LHCN-M2 (cell line): ENCODE measurements at places on chromosomes 11 and 22. TPM values are rescaled to one million over a fixed set of nuclear protein-coding genes. Genes with fewer than 3 reads are reported as not detected.

- no peak for DNase-seq
Observed at GRCh38 chr11:32094923-32095322, 4.0 kb downstream of the RCN1 start.

GRCh38 chr11:17548444-17548843 lies 1.4 kb downstream of the OTOG start:
- DNase-seq: no peak

DNA sequence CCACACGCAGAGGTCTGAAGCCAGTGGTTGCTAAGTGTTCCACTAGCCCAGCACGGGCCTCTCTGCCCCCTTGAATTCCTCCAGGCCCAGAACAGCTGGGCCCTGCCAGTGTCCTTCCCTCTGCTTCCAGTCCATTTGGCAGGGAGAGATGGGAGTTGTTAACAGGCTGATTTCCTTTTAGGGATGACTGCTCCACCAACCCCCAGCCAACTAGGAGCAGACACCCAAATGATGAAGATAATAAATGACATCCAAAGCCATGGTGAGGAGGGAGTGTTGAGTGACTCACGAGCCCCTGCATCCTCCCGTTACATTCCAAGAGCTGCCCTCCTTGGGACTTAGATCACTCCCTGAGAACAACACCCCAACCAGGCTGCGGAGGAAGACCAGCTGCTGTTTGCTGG lies 20.6 kb downstream of the PARVA start:
- DNase-seq: peak; percentile 99

DNA sequence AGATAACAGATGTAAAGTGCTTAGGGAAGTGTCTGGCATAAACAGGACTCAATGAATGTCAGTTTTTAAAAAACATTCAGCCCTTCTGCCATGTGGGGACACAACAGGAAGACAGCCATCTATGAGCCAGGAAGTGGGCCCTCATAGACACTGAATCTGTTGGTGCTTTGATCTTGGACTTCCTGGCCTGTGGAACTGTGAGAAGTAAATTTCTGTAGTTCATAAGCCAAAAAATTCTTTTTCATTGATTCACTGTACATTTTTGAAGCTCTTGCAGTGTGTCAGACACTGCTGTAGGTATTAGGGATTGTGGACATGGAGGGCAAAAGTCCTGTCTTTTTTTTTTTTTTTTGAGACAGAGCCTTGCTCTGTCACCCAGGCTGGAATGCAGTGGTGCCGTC lies 188.6 kb downstream of the HIPK3 start:
- peak; percentile 42 for DNase-seq

The STK33 gene
- 0.40 and 0.51 TPM in 2 replicates for total RNA-seq

The PIM3 gene
- total RNA-seq: 30.5 and 30.8 TPM in 2 replicates

DNA sequence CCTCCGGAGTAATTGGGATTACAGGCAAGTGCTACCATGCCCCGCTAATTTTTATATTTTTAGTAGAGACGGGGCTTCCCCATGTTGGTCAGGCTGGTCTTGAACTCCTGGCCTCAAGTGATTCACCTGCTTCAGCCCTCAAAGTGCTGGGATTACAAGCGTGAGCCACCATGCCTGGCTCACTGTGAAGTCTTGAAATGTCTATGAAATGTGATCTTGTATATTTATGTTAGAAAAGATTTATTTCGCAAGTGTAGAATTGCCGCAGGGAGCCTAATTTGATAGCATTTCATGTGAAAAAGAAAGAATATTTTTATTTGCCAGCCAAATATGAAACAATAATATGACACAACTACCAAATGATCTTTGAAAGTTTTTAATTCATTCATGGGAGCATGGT lies 52.1 kb downstream of the GRAMD1B start:
- no peak for DNase-seq

DNA sequence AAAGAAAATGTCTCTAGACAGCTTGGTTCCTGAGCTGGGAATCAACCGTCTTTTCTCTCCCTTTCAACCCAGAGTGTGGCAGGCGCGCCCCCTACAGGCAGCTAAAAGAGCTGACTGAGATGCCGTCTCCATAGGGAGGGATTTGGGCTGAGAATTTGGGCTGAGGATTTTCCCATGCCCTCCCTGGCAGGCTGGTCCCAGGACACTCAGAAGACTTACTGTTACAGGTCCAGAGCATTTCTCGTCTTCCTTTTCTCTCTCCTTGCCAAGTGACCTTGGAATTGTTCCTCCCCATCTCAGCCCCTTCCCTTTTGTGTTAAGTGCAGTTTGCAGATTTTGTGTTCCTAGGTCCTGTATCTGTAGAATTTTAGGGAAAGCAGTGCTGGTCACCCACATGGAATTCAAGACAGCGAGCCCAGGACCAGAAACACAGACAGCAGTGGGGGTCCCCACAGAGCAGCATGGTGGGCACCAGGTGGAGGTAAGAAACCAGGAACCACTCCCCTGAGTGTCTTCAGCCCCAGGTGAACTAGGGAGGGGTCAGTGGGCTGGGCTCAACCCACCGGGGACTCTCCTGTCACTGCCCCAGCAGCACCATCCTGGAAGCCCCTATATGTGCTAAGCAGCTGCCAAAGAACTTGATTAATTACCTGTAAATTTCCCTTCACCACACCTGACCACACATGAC lies 9.9 kb upstream of the IGLL5 start:
- DNase-seq: peak; percentile 35

GRCh38 chr11:8257003-8257664 lies 6.5 kb downstream of the LMO1 start:
- DNase-seq: no peak

DNA sequence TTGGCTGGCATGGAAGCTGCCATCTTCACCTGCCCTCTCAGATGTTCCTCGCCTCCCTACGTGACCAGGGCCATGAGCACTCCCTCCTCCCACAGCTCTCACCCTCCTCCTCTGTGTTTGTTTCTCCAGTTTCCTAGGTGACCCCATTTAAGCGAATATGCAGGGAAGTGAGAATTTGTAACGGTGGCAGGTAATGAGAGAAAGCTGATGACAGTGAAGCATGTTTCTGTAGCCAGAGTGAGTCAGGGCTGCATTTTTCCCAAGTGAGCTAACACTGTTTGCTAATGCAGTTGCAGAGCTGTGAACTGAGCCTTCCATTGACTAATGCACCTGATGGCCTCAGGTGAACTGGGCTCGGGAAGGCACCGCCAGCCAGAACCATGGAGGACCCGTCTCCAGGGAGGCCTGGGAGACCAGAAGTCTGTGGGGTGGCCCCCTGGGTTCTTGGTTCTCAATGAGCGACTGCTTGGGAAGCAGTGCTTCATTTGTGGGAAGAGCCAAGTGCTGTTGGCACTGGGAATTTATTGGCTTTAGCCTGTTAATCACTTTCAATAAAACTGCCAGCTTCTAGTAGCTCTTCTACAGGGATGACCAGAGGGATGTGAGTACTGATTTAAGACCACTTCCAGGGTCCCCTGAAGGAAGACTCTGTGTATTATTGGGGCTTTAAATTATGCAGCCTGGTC lies 64.5 kb downstream of the BARX2 start:
- DNase-seq: no peak

DNA sequence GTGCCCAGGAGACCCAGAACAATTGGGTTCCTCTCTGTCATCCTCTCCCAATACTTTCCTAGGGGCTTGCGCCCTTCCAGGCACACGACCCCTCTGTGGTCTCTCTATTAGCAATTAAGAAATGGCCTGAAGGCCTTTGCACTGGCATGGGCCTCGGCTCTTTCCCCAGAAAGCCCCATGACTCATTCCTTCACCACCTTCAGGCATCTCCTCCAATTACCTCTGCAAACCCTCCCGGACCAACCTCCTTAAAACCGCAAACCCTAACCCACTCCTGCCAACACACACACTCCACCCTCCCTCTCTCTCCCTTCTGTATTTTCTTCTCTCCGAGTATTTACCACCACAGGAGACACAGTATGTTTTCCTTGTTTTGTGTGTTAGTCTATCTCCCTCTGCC lies 36.7 kb downstream of the LARGE1 start:
- DNase-seq: no peak

GRCh38 chr22:20429254-20430100 lies 8.1 kb downstream of the SCARF2 start:
- no peak for DNase-seq
